ENCODE measurements at places on chromosomes 7 and 10. TPM values are rescaled to one million over a fixed set of nuclear protein-coding genes. Genes with fewer than 3 reads are reported as not detected.

IRF5 gene
- 7.4 TPM for total RNA-seq

TLX1 gene
- not detected for total RNA-seq

DNA sequence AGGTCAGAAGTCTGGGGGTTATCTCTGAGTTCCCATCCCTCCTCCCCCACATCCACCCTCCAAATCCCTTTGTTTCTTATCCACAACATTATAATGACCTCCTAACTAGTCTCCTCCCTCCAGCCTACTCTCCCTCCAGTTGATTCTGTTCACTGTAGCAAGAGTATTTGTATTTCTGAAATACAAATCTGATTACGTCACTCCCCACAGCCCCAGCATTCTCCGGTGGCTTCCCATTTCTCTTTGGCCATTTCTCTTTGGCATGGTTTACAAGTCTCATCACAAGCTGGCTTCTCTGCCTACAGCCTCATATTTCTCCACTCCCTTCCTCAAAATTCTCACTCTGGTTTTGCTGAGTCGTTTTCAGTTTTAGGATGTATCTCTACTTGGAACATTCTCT lies 24.6 kb upstream of the MRPS33 start:
- no peaks in the 10 kb centered on the region for H3K36me3 ChIP-seq
- no peak overlapping the region for H3K27ac ChIP-seq
- no peak for DNase-seq
- H3K4me1 ChIP-seq, result no peaks in the 10 kb centered on the region
- H3K27me3 ChIP-seq, result peaks cover 12% of the 10 kb centered on the region
- no peak overlapping the region for H3K4me3 ChIP-seq

DNA sequence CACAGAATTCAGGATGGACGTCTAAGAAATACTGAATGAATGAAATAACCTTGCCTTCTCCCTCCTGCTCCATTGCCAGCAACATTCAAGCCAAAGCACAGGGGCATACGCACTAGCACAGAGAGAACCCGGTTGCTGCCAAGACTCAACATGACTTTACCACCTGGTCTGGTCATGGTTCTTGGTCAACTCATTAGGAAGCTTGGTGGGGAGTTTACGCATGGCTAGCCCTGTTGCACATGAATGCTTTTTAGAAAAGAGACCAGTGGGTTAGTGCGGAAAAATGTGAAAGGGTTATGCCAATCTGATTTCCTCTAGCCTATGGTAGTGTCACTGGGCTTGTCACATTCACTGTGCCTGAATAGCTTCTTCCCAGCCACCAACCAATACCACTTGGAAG lies 187.6 kb upstream of the NEBL start:
- no peak overlapping the region for H3K4me3 ChIP-seq
- no peak for DNase-seq
- H3K27ac ChIP-seq, result no peak overlapping the region
- H3K36me3 ChIP-seq, result no peaks in the 10 kb centered on the region
- no peaks in the 10 kb centered on the region for H3K4me1 ChIP-seq

GRCh38 chr7:47195641-47196040 lies 386.3 kb downstream of the TNS3 start:
- H3K4me1 ChIP-seq, result no peaks in the 10 kb centered on the region
- H3K36me3 ChIP-seq, result no peaks in the 10 kb centered on the region
- H3K4me3 ChIP-seq, result no peak overlapping the region

DNA sequence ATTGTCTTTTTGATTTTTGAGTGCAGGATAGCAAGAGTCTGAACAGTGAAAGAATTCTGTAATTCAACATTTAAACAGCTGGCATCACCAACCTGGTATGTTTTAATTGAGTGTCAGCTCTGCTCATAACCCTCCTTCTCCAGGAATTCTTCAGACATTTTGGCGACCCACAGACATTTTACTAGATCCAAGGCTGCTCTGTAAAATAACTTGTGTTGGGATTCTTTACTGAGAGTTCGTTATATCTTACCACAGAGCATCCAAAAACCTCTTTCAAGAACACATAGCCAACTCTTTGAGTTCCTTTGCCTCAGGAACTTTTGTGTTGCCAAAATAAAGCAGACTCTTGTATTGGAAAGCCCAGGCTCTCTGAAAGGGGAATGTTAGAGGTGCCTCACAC lies 27.7 kb upstream of the SORCS3 start:
- no peaks in the 10 kb centered on the region for H3K4me1 ChIP-seq
- peaks cover 5% of the 10 kb centered on the region for H3K27me3 ChIP-seq
- no peak overlapping the region for H3K27ac ChIP-seq
- no peaks in the 10 kb centered on the region for H3K36me3 ChIP-seq

- H3K4me1 ChIP-seq, result no peaks in the 10 kb centered on the region
- H3K4me3 ChIP-seq, result no peak overlapping the region
- DNase-seq, result no peak
- H3K36me3 ChIP-seq, result no peaks in the 10 kb centered on the region
- H3K27me3 ChIP-seq, result no peaks in the 10 kb centered on the region
- H3K27ac ChIP-seq, result no peak overlapping the region
Measured at GRCh38 chr10:5068274-5068984, 25.8 kb upstream of the AKR1C3 start.

NUTM2D gene
- 2.0 TPM for total RNA-seq

GRCh38 chr10:32054094-32054493 lies 2.1 kb downstream of the KIF5B start:
- peak overlapping the region; percentile 97 for H3K4me3 ChIP-seq
- H3K4me1 ChIP-seq, result peaks cover 61% of the 10 kb centered on the region
- DNase-seq, result no peak
- H3K36me3 ChIP-seq, result peaks cover 35% of the 10 kb centered on the region
- H3K27ac ChIP-seq, result peak overlapping the region; percentile 97

JCAD gene
- 0.08 TPM for total RNA-seq

OR2A1 gene
- total RNA-seq, result not detected

- H3K36me3 ChIP-seq, result no peaks in the 10 kb centered on the region
- H3K4me1 ChIP-seq, result no peaks in the 10 kb centered on the region
- no peak for DNase-seq
- no peak overlapping the region for H3K27ac ChIP-seq
- H3K4me3 ChIP-seq, result no peak overlapping the region
- peaks cover 6% of the 10 kb centered on the region for H3K27me3 ChIP-seq
Measured at GRCh38 chr10:43212043-43212721, 54.7 kb downstream of the RASGEF1A start.

DNA sequence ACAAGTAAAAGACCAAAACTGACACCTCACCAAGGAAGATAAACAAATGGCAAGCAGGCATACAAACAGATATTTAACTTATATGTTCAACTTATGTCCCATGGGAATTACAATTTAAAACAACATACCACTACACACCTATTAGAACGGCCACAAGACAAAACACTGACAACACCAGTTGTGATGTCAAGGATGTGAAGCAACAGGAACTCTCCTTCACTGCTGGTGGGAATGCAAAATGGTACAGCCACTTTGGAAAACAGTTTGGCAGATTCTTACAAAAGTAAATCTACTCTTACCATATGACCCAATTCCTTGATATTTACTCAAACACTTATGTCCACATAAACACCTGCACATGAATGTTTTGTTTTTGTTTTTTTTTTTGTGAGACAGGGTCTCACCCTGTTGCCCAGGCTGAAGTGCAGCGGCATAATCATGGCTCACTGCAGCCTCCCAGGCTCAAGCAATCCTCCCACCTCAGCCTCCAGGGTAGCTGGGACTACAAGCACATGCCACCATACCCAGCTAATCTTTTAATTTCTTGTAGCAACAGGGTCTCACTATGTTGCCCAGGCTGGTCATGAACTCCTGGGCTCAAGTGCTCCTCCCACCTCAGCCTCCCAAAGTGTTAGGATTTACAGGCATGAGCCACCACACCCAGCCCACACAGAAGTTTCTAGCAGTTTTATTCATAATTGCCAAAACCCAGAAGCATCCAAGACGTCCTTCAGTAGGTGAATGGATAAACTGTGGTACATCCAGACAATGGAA lies 27.3 kb downstream of the HERC4 start:
- H3K27me3 ChIP-seq, result no peaks in the 10 kb centered on the region
- H3K27ac ChIP-seq, result no peak overlapping the region
- peaks cover 22% of the 10 kb centered on the region for H3K36me3 ChIP-seq

DNA sequence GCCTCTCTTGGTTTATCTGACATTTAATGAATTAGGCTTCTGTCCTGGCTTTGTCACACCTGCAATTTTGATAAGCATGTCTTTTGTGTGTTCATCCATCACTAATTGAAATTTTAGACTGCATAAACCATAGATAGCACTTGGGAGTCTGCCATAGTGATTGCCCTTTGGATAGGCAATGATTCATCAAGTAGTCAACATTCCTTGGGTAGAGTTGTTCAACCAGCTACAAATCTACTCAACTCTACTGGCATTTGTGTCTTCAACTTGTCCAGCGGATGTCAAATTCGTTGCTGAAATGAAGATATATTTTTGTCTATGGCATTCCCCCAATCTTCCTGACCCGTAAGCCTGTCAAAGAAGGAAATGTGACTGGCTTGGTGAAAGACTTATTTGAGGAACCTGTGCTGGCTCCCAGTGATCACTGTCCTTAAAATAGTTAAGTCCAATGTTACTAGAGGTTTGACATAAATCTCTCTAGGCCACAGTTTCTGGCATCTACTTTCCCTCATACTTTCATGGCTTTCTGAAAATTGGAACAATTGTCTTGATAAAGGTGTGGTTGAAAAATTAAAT lies 33.7 kb upstream of the CREB5 start:
- DNase-seq, result no peak
- no peaks in the 10 kb centered on the region for H3K36me3 ChIP-seq
- no peaks in the 10 kb centered on the region for H3K4me1 ChIP-seq
- H3K27me3 ChIP-seq, result no peaks in the 10 kb centered on the region
- no peak overlapping the region for H3K27ac ChIP-seq

DNA sequence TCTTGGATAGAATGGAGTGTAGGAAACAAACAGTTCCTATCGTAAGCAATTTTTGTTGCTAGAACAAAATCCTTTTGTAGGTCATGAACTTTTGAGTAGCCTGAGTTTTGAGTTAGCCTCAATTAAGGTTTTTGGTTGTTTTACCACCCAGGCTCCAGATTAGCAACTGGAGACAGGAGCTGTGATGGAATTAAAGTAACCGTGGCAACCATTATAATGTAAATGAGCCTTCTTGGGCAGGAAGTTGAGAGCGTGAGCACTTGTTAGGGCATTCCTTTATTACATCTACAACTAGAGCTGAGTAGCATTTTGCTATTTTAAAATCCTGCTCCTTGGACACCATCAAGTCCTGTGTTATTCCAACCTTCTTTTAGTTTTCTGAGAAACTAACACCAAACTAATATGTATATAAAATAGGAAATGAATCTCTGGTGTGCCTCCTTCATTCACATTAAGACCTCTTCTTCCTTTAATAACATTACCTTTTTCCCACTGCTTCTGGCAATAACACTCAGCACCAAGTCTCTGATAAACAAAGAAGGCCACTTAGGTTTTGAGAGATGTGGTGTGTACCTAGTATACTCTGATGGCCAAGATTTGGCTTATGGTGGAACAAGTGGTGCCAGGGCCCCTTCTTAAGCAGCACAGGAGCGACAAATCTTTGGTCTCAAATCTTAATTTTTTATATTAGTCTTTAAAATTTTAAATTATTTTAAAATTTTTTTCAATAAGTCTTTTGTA lies 34.0 kb downstream of the AHCYL2 start:
- no peak overlapping the region for H3K27ac ChIP-seq
- no peak overlapping the region for H3K4me3 ChIP-seq
- peaks cover 18% of the 10 kb centered on the region for H3K4me1 ChIP-seq

DNA sequence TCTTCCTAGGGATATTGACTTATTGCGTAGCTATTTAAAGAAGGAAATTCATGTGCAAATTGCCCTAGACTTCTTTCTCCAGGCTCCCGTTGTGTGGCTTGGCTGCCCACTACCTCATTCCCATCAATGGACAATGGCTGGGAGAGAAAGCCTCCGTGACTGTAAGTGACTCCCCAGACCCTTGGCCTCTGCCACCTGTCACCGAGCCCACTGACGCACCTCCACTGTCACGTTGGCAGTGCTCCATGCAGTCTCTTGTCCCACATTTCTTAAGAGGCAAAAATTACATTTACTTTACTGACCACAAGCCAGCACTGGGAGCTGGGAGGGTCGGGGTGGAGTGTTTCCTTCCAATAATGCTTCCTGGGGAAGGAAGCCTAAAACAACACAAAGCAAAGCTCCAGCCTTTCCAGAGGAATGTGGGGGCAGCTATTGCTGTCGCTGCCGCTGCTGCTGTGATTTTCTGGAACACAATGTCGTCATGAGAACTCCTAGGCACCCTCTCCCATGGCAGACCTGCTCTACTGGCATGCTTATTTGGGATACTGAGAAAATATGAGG lies 89.7 kb upstream of the STEAP1B start:
- no peak overlapping the region for H3K27ac ChIP-seq
- H3K36me3 ChIP-seq, result no peaks in the 10 kb centered on the region
- no peak for DNase-seq
- no peak overlapping the region for H3K4me3 ChIP-seq
- H3K27me3 ChIP-seq, result peaks cover 51% of the 10 kb centered on the region

- no peaks in the 10 kb centered on the region for H3K4me1 ChIP-seq
- no peaks in the 10 kb centered on the region for H3K36me3 ChIP-seq
- no peak overlapping the region for H3K4me3 ChIP-seq
Measured at GRCh38 chr7:147418966-147419365, 1171.6 kb upstream of the C7orf33 start.

DNA sequence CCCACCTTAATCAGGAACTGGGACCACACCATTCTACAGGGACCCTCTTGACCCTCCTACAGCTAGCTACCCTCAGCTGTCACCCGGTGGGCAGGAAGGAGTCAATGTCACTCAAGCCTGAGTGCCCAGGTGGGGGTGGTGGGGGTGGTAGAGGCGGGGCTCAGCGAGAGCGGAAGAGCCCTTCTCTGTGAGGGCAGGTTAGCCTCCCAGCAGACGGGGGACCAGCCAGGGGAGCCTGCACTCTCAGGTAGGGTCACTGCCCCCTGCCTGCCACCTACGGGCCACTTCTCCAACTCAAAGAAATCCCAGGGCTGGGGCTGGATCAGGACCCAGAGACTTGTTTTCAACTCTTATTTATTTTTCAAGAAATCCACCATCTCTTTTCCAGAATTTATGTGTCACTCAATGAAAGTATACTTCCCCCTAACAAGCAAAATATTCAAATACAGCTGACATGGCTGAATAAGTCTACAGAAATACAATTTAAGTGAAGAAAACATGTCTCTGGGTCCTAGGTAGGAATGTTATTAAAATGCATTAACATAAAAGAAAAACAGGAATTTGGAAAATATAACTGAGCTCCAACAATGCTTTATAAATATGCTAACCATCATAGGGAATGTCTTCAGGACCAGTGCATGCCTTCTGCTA lies 63.4 kb upstream of the DDC start:
- H3K27ac ChIP-seq, result no peak overlapping the region
- peaks cover 20% of the 10 kb centered on the region for H3K27me3 ChIP-seq
- no peaks in the 10 kb centered on the region for H3K36me3 ChIP-seq

HNRNPH3 gene
- 122 TPM for total RNA-seq

- no peaks in the 10 kb centered on the region for H3K27me3 ChIP-seq
- no peak overlapping the region for H3K4me3 ChIP-seq
- no peaks in the 10 kb centered on the region for H3K36me3 ChIP-seq
- H3K27ac ChIP-seq, result no peak overlapping the region
- DNase-seq, result no peak
Measured at GRCh38 chr10:131014271-131014670, 297.2 kb downstream of the TCERG1L start.

DNA sequence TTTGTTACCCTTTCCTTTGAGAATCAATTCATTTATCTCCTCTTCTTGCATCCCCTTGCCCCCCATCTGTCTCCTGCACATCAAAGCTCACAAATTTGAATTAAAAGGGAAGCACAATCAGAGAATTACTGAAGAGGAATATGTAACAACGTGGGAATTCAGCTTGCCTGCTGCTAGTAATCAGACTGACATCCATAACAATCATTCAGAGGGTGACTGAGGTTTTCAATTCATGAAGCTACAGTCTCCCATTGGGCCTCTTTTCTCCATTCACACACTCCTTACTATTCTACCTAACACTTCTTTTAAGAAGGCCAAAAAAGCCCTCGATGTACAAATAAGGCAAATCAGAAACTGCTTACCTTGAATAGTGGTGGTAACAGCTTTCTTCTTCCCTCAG lies 24.3 kb upstream of the DNA2 start:
- no peak overlapping the region for H3K27ac ChIP-seq
- no peaks in the 10 kb centered on the region for H3K4me1 ChIP-seq
- peaks cover 23% of the 10 kb centered on the region for H3K36me3 ChIP-seq
- H3K4me3 ChIP-seq, result no peak overlapping the region
- DNase-seq, result no peak
